ENCODE measurements at places on chromosomes 2 and 18.

DNA sequence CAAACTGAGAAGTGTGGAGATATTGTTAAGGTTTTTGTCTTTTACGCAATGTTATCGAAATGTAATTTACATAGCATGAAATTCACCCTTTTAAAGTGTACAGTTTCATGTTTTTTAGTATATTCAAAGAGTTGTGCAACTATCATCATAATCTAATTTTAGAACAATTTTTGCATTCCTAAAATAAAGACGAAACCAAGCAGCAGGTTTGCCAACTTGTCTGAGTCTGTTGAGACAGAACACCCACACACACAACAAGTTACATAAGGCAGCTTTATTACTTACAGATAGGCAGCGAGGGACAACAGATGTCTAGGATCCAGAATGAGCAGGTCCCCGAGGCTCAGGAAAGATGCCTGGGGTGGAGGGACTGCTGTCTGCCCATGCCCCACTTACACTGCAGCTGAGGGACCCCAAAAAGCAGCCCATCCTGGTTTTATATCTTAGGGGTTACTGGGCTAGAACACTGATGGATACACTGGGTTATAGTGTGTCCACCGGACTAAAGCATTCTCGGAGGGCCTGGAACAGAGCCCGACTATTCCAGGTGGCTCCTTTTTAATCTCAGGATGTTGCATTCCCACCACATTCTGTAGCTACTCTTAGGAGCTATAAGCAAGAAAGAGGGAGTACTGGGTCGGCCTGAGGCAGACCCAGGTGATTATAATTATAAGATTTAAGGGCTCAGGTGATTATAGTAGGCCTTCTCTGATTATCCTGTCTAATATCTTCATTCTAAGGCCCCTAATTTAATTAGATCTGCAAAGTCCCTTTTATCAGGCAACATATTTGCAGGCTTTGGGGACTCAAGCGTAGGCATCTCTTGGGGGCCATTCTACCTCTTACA is 150.2 kb upstream of the DOK6 start:
- no peak for DNase-seq

- DNase-seq, result no peak
Observed at GRCh38 chr2:186543561-186544131, 46.2 kb upstream of the ITGAV start.

DNA sequence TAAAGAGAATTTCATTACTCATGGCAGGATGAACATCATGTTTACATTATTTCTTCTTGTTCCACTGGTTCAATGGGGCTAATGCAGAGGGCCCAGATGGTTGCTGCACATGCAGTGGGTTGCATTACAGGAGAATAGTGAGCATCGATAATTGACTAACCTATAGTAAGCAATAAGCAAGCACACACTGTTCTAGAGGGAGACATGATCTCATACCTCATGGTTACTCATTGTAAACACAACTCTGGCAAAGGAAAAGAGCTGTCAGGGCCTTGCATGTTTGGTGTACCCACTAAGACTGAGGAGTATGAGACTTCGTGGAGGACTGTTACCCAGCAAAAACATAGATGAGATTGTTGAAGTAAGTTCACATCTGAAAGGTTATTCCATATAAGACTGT is 885.6 kb upstream of the VRK2 start:
- no peak for DNase-seq

GRCh38 chr2:128404709-128405466 is 86.2 kb upstream of the HS6ST1 start:
- peak; percentile 14 for DNase-seq

DNA sequence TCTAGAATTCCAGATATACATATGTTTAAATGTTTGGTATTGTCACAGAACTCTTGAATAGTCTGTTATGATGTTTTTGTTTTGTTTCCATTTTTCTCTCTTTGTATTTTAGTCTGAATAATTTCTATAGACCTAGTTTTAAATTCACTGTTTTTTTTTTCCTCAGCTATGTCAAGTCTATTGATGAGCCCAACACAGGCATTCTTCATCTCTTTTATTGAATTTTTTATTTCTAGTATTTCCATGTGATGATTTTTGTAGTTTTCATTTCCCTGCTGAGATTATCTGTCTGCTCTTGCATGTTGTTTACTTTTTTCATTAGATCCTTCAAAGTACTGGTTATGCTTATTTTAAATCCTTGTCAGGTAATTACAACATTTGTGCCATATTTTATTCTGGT is 254.7 kb downstream of the C1D start:
- no peak for DNase-seq

DNA sequence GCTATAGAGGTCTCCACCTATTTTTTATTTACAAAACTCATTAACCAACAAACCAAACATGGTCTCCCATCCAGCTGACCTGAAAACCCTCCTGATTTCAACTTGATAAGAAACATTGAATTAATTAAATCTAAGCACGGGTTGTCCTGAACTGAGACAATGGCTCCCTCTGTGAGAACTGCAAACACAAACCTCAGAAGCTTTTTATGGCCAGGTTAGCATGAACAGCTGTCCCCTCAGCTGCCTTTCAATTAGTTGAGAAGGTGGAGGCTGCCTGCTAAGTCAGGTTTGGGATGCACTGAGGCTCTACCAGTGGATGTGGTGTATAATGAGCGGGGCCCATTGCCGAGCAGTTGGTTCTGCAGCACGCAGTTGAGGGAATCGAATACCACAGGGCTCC is 258.5 kb upstream of the DDX18 start:
- DNase-seq, result no peak

- DNase-seq, result no peak
Observed at GRCh38 chr2:71944806-71945602, 202.7 kb downstream of the CYP26B1 start.

DNA sequence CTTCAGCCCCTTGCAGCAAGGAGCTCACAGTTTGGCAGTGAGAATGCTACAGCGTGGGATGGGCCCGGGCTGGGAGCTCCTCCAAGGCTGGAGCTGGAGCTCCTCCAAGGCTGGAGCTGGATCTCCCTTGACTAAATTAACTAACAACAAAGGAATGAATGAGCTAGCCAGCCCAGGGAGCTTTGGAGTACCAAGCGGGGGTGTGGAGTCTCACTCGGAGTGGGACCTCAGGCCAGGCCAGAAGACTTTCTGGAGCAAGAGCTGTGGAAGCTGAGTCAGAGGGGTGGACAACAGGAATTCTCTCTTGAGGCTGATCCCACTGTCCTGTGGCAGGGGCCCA is 244.7 kb upstream of the HS6ST1 start:
- DNase-seq, result no peak
